Renal cortex interstitium (tissue), 15 donors: ENCODE measurements at places on chromosomes 7 and 10.

DNA sequence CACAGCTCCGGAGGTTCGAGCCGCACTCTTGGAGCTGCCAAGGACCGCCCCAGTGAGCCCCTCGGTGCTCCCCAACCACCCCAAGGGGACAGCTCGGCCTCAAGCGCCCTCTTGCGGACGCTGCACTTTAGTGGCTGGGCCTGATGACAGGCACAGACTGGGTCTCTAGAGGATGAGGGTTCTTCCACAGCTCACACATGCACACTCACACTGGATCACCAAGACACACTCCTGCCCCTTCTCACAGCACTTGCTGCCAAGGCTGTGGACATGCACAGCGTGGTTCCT is 2.1 kb downstream of the RET start:
- no peak for DNase-seq

GRCh38 chr7:134470864-134471263 is 12.0 kb upstream of the AKR1B1 start:
- DNase-seq: no peak

GRCh38 chr10:35739998-35740397 is 97.9 kb upstream of the FZD8 start:
- no peak for DNase-seq

DNA sequence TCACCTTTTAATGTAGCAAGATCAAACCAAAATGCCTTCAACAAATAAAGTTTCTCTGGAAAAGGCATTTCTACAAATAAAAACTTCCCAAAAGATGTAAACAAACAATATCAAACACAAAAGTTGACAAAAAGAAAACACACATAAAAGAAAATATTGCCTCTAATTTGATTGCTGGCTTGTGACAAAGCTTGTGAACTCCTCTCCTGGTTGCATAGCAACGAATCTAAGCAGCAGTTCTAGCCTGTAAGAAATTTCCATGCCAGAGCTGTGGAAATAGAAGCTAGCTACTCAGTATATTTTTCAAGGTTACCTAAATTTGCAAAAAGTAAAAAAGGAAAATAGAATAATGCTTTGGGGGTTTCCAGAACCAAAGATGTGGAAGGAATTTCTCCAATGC is 173.9 kb upstream of the CDK1 start:
- DNase-seq: peak; percentile 9

- no peak for DNase-seq
Observed at GRCh38 chr7:105744258-105744657, 132.1 kb downstream of the ATXN7L1 start.

GRCh38 chr7:115924411-115924810 is 106.2 kb downstream of the TFEC start:
- DNase-seq: no peak

- DNase-seq: no peak
Observed at GRCh38 chr7:44136731-44137130, 4.4 kb downstream of the MYL7 start.

DNA sequence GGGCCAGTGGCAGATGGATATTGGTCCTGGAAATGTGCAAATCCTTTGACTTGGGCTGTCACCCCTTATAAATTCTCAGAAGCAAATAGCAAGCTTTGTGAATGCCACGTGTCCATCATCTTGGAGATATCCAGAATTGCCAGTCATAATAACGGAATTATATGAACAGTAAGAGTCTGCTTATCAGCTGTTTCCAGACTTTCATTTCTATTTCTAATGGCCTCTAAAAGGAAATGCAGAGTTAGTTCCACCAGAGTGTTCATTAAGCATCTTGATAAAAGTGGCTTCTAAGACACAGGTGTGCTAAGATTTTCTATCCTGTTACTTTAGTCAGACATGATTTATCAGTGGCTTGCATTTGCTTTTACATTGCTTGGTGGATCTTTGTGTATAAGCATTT is 87.4 kb downstream of the RAMP3 start:
- no peak for DNase-seq

GRCh38 chr10:115963848-115964247 is 309.2 kb downstream of the GFRA1 start:
- no peak for DNase-seq

- DNase-seq: peak; percentile 48
Observed at GRCh38 chr7:154864523-154864891, 138.4 kb downstream of the PAXIP1 start.
